AG08395 (cell line): ENCODE measurements at places on chromosomes 4 and X.

- no peak for DNase-seq
These were observed 26.6 kb upstream of the PRPS1 start for GRCh38 chrX:107601759-107602158.

- no peak for DNase-seq
These were observed 177.4 kb upstream of the MAMLD1 start for GRCh38 chrX:150185766-150186165.

- DNase-seq: peak; percentile 76
These were observed at the start of gene SPATA18 for GRCh38 chr4:52051213-52051614. Gene SPATA18, plus strand, starts transcription at chr4:52051304. Its CDS starts 401 bp downstream, at chr4:52051705.

- no peak for DNase-seq
These were observed 59.7 kb downstream of the LRRC66 start for GRCh38 chr4:51960486-51960885.

DNA sequence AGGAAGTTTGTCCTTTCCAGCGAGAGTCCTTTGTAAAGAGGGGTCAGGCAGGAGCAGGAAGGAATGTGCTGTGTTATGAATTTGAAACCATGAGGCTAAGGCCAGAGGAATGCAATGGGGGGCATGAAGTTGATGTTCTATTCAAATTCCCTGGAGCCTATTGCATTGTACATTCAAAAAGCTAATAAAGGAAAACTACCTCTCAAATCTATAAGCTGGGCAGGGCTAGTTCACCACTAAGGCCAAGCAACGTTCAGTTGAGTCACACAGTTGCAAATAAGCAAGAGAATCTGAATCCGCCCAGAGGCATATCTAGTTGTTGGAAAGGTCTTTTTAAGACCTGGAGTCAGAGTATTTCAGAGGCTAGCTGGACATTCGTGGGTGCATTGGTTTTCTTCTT is 148.3 kb downstream of the DCTD start:
- no peak for DNase-seq

DNA sequence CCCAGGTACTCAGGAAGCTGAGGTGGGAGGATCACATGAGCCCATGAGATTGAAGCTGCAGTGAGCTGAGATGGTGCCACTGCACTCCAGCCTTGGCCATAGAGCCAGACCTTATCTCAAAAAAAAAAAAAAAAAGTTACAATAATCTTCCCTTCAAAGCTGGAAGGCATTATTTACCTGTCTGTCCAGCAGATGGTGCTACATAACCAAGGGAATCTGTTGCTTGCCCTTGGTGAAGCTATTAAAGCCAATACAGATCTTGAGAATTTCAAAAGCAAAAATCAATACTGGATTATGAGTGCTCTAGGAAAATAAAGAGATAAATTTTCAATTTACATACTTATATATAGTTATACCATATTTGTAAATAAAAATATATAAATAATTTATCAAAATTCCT is 25.9 kb downstream of the PKD2 start:
- DNase-seq: peak; percentile 58

DNA sequence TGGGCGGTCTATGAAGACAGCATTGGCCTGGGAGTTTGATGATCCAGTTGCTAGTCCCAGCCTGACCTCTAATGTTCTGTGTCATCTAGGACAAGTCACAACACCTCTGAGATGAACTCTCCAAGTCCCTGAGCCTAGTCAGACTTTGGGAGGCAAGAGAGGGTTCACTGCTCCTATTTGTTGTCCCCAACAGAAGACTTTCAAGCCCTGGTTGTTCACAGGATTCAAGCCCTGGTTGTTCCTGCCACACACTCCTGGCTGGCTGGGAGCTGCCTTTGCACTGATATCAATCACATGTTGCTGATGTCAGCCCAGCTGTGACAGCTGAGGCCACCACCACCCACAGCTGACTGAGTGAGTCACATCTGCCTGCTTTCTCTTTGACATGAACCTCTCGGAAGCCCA is 253.2 kb upstream of the RASGEF1B start:
- no peak for DNase-seq

DNA sequence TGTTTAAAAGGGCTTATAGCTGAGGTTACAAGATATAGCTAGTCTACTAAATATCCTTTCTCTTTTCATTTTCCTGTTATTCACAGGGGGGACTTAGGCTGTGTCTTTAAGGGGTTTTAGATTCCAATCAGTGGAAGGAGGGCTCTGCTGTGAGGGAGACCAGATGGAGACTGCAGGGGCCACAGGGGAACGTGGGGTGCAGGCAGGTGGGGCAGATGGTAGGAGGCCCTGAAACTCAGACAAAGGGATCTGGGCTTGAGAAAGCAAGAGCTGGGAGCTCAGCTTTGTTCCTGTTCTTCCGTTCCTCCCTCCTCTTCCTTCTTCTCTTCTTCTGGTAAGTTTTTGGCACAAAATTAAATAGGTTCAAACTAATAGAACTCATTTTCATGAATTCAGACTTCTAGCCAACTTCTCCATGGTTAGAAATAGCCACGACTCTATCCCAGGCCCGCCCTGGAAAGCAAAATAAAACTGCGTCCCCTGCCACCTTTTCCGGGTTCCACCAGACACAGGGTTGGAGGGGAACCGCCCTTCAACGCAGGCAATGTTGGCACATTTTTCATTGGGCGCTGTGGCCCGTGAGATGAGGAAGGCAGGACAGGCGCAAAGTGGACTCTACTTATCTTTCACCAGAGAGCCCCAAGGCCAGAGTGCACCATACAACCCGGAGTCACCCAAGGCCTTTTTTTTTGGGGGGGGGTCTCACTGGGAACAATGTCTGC is 3.5 kb upstream of the TMSB4X start:
- no peak for DNase-seq

DNA sequence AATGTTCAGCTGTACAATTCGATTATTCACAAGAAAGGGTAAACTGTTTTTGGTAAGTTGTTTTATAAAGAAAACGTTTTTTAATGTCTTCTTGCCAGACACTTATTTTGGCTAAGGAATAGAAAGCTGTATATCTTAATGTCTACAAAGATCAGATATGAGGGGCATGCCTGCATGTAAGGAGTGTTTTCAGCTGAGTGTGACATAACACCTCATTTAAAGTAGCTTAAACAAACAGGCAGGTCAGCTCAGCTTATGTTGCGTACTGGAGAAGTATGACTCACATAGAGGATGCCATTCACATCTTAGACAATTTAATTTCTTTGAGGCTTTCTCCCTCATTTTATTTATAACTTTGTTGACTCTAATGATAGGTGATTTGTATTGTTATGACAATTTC is 30.4 kb downstream of the LAMTOR3 start:
- no peak for DNase-seq

DNA sequence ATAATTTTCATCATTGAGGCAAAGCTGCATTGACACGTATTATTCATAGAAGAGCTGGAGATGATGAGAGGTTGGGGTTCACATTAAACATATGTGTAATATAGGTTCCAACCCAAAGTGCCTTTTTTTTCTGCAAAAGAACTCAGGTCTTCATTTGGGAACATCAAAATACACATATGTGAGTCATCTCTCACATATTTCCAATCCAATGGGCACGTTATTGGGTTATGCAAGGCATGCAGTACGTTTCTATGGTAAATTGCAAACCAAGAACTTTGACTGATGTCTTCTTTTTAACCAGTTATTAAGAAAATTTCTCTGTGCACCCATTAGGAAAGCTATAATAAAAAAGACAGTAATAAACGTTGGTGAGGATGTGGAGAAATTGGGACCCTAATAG is 150.3 kb upstream of the FAM9B start:
- no peak for DNase-seq

DNA sequence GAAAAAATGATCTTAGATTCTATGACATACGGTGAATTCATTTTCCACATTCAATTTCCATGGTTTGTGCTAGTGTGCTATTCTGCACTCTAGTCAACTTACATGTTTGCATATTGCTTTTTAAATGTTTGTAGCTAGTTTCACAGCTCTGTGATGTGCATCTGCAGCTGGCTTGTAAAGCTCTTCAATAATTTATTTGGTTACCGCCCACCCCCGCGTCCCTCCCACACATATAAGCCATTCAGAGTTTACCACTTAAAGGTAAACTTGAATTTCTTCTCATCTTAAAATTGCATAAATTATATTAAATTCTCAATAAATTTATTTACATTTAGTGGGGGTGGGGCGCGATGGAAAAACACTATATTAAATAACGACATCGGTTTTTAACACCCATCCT is 291 bp upstream of the NBDY start:
- no peak for DNase-seq

GRCh38 chr4:62410371-62411003 is 1210.4 kb downstream of the ADGRL3 start:
- no peak for DNase-seq

DNA sequence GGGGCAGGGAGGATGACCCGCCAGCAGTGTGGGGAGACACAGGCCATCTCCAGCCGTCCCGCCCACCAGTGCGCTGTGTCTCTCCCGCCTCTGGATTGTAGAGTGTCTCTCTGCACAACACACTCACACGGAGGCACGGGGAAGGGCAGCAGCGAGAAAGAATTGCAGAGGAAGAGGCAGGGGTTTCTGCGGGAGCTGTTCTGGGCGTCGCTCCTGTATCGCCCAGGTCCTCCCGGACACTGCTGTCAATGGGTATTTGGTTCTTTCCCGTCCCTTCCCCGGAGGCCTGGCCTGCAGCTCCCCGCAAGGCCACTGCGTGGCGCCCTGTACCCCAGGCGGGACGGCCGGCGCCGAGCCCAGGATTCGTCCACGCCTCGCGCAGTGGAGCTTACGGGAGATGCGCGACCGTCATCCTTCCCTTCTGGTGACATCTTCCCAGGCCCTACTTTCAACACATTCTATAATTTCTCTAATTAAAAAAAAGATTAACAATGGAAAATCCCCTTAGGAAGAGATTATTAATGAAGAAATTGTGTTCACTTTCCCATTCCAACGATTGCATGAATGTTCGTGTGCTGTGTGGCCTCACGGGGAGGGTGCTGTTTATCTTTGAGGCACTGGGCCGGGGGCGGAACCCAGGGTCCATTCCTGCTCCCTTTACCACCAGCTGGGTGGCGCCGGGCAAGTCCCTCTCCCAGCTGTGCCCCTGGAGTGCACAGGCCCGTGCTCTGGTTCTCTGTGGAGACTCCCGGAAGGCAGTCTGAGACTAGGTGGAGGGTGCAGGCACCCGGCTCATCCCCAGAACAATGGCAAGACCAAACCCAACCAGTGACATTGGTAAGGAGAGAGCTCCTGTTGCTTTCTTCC is 95.7 kb downstream of the CPZ start:
- peak; percentile 13 for DNase-seq

DNA sequence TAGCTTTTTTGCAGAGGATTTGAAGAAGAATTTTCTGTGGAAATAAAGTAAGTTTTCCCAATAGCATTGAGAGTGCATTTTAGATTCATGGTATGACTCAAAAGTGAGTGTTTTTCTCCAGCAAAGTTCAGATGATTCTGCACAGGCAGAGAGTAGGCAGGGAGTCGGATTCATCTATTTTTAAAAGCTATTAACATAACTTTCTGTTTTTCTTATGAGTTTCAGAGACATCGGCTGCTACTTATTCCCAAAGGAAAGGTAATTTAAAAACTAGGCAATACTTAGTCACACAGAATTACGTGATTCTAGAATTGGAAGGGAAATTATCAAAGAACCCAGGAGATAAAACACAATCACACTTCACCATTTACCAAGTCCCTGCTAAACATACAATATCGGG is 4.4 kb downstream of the CCDC110 start:
- no peak for DNase-seq

GRCh38 chr4:133152330-133152821 is 3.3 kb downstream of the PCDH10 start:
- no peak for DNase-seq

DNA sequence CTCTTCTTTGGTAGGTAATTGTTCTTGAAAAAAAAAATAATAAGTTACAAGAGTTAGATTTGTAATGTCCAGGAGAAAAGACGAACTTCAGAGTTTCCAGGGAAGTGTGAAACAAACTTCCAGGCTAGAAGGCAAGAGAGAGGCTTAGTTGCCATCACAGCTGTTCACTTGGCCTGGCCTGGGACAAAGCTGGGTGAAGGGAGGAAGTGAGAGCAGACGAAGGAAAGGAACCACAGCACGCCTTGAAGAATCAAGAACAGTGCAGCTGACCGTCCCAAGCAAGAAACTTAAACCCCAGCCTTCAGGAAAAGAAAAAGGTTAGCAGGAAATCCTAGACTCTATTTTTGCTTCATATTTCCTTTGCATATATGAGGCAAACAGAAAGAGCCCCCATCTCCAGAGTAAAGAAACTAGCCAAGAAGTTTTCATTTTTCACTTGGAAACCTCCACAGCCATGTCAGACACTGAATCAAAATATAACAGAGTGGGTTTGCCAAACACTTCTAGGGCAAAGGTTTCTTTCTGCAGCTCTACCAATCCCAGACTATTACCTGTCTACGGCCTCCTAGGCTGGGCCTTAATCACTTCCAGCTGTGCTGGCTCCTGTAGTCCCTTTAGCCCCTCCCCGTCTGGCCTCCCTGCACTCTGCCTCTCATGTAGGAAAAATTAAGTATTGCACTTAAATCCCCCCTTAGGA is 209.6 kb downstream of the SPATA18 start:
- DNase-seq: no peak

- no peak for DNase-seq
These were observed 521.1 kb downstream of the CCSER1 start for GRCh38 chr4:90648311-90648710.

- DNase-seq: no peak
These were observed 1.8 kb downstream of the TLL1 start for GRCh38 chr4:165874791-165875371.

- DNase-seq: no peak
These were observed 45.5 kb downstream of the MTHFD2L start for GRCh38 chr4:74203467-74203866.

- DNase-seq: peak; percentile 56
These were observed 772 bp downstream of the CYP4V2 start for GRCh38 chr4:186192066-186192612.

- DNase-seq: peak; percentile 53
These were observed 11.0 kb upstream of the CXCL2 start for GRCh38 chr4:74109870-74110605.

- DNase-seq: no peak
These were observed 103.3 kb upstream of the SLC4A4 start for GRCh38 chr4:71235311-71236201.

DNA sequence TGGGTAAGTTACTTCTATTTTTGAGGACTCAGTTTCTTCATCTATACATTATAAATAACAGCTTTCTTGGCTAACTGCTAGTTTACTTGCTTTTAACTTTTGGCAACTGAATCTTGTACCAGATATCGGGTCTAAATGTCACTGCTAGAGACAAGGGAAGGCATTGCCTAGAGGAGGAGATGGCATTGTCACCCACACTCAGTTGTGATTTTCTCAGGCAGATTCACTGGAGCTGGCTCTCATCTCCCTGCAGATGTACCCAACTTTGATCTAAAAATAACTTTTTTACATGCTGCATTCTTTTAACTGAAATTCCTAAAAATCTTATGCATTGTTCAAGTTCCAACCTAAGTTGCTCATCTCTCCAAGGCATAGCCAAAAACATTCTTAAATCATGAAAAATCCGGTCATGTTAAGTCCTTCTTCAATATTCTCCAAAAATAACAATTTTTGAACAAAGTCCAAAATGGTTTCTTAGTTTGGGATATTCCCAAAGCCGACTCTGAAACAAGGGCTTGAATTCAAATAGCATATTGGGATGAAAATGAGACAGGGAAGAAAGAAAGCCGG is 469.0 kb upstream of the BOD1L1 start:
- DNase-seq: peak; percentile 64
